ENCODE measurements at places on chromosomes 12 and 14.

GRCh38 chr12:66352197-66352596 is 49.9 kb downstream of the HELB start:
- peak; percentile 12 for DNase-seq

- no peak for DNase-seq
These were observed 21.4 kb upstream of the CLEC4D start for GRCh38 chr12:8491646-8492530.

DNA sequence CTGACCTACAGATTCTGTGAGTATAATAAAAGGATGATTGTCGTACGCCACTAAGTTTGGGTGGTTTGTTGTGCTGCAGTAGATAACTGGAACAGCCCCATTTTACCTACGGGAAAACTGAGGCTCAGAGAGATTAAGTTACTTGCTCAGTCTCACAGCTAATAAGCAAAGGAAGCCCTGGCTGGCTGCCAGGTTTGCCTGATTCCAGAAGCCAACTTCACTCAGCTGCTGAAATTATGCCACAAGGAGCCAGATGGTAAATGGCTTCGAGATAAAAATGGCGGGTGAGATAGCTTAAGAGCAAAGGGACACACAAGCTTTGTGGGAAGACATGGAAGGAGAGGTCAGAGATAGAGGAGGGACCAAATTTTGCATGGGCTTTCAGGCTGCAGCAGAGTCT is 191.5 kb upstream of the NOS1 start:
- DNase-seq: no peak

GRCh38 chr14:23409475-23409874 is 1.4 kb upstream of the MYH6 start:
- DNase-seq: no peak

DNA sequence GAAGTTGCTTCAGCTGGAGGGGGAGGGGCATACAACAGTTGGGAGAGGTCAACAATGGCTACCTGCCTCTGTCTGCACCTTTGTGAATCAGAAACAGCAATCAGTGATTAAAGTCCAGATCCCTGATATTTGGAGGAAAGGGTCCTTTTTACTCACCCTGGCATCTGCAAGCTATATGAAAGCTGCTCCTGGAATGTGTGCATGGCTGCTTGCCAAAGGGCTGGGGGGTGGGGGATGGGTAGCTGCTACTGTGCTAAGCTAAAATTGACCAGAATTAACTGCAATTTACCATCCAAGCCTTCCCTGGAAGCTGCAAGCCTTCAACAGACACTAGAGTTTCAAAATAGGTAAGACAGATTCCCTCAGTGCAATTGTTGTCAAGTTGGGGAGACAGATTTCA is 13.5 kb upstream of the GTF2A1 start:
- no peak for DNase-seq

GRCh38 chr14:88299865-88300530 is 23.1 kb downstream of the KCNK10 start:
- no peak for DNase-seq

GRCh38 chr12:21699851-21700250 is 42.2 kb upstream of the LDHB start:
- no peak for DNase-seq

GRCh38 chr12:92191061-92191460 is 45.4 kb upstream of the BTG1 start:
- DNase-seq: no peak

DNA sequence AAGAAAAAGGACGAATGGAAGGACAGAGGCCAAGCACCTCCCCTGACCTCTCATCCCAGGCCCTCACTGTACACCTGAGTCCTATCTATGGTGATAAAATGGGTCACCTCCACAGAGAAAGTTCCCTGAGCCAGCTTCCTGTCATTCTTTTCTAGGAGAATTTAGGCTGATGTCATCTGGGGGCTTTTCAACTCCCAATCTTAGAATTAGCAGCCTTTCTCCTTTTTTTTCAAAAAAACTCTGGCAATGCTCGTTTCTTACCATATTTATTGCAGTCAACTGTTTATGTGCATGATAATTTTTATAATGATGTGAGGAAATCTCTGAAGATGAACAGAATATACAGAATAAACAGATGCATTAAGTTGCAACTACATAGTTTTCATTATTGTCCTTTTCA is 177.6 kb downstream of the SNAPC1 start:
- no peak for DNase-seq

- peak; percentile 10 for DNase-seq
These were observed 36.1 kb downstream of the KCTD10 start for GRCh38 chr12:109440851-109441490.

- DNase-seq: no peak
These were observed 102.8 kb downstream of the STXBP6 start for GRCh38 chr14:24947131-24947530.

DNA sequence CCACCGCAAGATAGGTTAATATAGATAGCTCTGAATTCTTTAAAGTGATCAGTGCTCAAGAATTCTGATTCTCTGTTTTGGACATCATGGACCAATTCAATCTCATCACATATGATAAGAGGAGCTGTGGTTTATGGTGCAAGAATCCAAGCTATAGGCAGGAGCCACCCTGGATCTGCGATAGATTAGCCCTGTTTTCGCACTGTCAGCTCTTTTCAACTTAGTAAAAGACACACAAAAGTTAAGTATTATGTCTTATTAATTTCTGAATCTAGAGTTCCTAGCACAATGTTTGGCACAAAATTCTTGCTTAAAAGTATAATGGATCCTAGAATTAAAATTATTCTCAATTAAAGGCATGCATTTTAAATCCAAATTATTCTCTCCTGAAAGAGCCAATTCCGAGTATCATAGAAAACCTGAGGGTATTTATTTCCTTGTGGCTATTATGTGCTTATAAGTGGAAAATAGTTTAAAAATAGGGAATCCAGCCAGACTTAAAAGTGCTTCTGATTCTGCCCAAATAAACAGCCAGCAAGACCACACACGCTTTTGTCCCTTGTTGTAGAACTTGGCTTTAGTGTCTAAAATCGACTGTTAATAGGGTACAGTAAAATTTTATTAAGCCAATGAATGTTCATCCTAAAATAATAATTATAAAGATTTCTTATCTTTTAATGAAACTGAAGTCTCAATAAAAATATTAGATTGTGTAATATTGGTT is 184.9 kb upstream of the FLRT2 start:
- DNase-seq: no peak

DNA sequence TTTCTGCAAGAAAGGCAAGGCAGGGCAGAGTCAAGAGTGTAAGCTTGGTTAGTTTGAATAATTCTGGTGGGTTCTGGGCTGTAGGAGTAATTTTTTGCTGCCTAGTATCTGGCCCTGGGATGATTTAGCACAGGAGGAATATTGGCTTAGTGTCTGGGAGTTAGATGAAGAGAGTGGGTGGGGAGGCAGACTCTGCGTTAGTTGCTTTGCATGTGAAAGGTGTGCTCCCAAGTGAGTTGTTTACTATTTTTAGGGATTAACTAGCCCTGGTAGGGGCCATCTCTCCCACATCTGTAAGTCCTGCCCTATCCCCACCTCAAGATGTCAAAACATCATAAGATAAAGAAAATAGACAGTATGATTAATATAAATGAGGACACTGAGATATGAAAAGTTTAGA is 249.7 kb downstream of the LRIG3 start:
- no peak for DNase-seq

DNA sequence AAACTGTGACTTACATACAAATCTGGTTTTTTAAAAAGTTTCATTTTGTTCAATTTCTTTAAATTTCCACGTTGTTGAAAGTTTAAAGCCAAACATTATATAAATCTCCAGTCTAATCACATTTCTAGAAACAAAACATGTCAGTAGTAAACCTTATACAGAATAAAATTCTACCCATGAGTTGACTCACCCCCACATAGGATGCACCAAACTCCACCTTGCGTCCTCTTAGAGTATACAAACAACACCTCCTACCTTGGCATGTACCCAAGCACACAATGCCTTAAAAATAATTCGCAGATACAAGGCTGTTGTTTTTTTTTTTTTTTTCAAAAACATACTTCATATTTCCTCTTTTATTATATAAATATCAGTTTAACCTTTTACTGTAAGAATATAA is 3.3 kb downstream of the FBXL14 start:
- DNase-seq: no peak

GRCh38 chr12:54421175-54421878 is 2.3 kb upstream of the ITGA5 start:
- DNase-seq: no peak

DNA sequence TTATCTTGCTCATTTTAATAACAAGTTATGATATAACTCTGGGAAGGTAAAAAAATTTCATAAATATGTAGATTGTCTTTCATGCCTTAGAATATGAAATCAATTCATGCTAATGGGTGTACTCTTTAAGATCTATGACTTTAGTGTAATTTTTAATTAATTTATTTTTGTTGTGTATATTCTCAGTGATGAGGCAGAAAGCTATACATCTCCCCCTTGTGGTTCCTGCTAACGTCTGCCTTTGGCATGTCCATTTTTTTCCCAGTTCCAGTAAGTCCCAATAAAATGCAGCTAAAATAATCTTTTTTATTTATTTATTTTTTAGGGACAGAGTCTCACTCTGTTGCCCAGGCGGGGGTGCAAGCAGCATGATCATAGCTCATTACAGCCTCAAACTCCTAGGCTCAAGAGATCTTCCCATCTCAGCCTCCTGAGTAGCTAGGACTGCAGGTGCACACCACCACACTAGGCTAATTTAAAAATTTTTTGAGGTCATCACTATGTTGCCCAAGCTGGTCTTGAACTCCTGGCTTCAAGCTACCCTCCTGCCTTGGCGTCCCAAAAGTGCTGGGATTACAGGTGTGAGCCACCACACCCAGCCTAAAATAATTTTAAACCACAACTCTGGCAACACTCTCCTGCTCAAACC is 3.3 kb upstream of the CHURC1 start:
- DNase-seq: peak; percentile 18

DNA sequence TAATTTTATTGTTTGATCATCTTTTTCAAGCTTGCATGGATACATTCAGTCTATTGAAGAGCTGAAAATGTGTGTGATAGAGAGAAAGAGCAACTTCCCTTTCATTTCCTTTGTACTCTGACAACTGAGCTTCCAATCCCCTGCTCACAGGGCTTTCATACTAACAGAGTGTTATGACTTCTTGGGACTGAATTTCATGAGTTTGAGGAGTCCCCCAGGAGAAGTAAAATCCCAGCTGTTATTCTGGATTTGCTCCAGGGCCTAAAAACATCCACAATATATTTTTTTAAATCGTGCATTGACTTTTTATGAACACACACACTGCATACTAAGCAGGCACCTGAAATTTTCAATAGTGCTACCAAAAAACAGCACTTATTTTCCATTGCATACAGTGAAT is 195.8 kb upstream of the CAND1 start:
- DNase-seq: no peak

GRCh38 chr12:20807192-20808080 is 3.1 kb upstream of the SLCO1B3 start:
- no peak for DNase-seq

GRCh38 chr14:79412822-79413221 is 798.5 kb downstream of the DIO2 start:
- no peak for DNase-seq

- DNase-seq: no peak
These were observed 60.9 kb upstream of the TMEM263 start for GRCh38 chr12:106894774-106895173.

DNA sequence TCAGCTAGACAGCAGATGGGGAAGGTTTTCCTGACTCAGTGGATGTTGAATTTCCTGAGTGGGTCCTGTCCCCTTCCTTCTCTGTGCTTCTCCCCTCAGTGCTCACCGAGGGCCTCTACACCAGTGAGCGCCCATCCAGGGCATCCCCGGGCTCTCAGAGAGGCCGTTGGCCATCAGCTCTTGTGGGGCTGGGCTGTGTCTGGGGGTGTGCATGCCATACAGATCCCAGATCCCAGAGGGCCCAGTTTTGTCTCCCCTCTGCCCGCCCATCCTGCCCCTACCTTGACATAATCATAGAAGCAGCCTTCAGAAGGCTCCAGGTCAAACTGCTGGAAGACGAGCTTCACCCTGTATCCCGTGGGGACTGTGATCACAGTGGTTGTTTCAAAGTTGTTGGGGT is 1.1 kb downstream of the C1R start:
- DNase-seq: no peak

DNA sequence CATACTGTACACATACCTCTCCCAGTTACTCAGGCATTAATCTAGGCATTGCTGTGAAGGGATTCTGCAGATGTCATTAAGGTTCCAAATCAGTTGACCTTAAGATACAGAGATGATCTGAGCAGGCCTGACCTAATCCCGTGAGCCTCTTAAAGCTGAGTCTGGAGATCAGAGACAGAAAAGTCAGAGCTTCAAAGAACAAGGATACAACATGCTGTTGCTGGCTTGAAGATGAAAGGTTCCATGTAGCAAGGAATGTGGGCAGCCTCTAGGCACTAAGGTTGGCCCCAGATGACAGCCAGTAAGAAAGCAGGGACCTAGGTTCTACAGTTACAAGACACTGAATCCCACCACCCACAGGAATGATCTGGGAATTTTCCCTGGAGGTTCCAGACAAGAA is 81.1 kb downstream of the MAP1LC3B2 start:
- no peak for DNase-seq

GRCh38 chr12:46549527-46550265 is 177.1 kb upstream of the SLC38A2 start:
- peak; percentile 20 for DNase-seq

- DNase-seq: no peak
These were observed 8.3 kb upstream of the CALCOCO1 start for GRCh38 chr12:53735556-53735955.

DNA sequence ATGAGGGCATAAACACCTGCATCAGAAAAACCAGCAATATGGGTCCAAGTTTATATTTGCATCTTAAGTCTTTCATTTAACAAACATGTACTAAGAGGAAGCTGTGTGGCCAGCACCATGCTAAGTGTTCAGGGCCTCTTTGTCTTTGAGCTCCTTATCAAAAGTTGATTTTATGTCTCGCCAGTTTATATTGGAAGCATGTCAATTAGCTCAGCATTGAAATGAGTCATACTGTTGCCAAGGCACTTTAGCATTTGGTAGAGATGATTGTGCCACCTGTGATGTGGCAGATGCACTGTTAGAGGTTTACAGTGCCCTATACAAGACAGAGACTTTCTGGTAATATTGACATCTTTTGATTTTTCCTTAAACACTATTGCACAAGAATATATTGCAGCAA is 68.5 kb downstream of the BHLHE41 start:
- no peak for DNase-seq

DNA sequence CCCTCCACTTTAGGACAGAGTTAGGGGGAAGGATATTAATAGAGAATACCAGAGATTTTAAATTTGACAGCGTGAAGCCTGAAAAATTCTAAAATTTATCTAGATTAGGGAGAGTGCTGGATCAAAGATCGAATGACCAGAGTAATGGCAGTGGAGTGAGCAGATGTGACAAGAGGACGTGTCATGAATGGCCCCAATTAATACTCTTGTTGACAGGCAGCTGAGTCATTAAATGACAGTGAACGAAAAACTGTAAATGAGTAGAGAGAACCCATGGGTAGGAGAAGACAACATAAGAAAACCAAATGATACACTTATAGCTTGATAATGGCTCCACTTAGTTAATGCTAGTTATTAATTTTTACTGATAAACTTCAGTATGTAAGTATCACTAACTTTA is 73.9 kb upstream of the PLEKHA5 start:
- no peak for DNase-seq

Data from AG08395 (cell line).